ENCODE measurements at places on chromosomes 2 and 18.
A peak's percentile ranks its signal among the peaks of the same experiment; 100 is the strongest.

DNA sequence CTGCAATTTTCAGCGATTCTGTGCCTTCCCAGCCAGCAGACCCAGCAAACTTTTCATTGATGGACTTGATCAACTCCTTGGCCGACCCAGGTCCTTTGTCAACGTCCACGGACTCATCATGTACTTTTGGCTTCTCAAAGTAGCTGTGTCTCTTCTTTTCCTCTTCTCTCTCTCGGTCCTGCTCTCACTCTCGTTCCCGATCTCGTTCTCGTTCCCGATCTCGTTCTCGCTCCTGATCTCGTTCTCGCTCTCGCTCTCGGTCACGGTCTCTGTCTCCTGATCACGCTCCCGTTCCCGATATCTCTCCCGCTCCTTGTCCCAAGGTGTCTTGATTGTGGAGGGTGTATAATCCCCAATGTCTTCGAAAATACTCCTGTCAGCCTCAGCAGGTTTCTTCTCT lies 219.5 kb upstream of the FANCL start:
- no peak for DNase-seq

DNA sequence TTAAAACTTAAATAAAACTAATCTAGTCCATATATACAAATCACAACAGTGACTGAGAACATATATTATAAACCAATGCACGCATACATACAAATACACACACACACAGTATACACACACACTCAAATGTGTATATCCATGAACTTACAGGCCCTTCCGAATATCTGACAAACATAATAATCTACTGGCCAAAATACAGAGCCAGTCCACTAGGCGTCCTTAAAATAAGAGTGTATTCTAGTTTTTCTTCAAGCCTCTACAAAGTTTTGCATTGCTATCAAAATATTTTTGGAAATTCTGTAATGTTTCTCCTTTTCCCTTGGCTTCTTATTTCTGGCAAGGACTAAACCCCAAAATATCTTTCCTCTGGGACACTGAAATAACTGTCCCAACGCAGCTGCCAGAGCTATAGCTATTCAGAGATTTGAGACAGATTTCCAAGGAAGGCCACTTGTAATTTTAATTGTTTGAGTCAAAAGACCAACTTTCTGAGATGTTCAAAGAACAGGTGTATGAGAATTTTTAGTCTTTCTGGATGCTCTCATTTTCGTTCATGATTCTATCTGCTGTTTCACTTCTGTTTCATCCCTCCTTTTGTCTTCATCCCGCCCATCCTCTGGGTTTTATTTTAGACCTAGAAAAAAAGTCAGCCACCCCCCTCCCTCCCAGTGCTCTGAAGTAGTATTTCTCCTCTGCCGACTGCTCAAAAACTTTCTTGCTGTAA lies 24.1 kb upstream of the SP3 start:
- no peak for DNase-seq

GRCh38 chr2:107932979-107933378 lies 53.3 kb upstream of the SLC5A7 start:
- DNase-seq: no peak

- DNase-seq: no peak
These were observed 116.8 kb downstream of the MSH2 start for GRCh38 chr2:47519604-47520301.

DNA sequence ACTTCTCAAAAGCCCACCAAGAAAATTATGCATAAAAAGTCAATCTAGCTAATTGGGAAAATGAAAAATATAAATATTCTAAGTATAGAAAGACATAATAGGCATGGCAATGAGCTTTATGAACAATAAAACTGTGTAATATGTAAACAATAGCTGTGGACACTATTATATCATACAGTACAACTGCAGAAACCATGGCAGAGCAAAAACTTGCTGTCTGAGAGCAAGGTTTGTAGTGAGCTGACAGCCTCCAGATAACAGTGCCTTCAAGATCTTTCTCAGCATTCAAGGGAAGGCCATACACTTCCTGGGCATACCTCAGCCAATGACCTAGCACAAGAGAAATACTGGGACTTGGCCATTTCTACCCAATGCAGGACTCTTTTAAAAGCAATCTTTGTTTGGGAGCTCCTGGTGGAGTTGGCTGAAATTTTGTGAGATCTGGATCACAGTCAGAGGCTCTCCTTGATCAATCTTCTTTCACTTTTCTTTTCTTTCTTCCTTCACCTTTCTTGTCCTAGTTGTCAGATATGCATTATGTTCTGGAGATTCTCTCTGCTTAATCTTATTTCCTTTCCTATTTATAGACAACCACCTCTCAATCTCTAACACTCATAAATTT lies 427.2 kb upstream of the UBE2E3 start:
- DNase-seq: no peak

DNA sequence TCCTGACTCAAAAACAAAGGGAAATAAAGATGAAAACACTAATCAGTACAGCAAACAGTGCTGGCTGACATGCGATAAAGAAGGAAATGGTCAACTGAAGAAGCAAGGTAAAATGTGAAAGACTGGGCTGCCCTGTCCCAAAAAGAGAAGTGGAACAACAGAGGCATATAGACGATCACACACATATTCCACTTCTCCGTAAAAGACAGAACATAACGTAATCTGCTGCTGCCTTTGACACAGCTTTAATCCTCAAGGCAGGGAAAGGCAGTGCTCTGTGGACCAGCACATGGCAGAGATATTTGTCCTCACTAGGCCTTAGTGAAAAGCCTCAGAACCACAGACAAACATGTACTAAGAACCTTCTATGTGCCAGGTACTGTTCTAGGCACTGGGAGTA lies 24.3 kb upstream of the REL start:
- no peak for DNase-seq

- DNase-seq: no peak
These were observed 101.1 kb upstream of the LPIN2 start for GRCh38 chr18:3114026-3114425.

DNA sequence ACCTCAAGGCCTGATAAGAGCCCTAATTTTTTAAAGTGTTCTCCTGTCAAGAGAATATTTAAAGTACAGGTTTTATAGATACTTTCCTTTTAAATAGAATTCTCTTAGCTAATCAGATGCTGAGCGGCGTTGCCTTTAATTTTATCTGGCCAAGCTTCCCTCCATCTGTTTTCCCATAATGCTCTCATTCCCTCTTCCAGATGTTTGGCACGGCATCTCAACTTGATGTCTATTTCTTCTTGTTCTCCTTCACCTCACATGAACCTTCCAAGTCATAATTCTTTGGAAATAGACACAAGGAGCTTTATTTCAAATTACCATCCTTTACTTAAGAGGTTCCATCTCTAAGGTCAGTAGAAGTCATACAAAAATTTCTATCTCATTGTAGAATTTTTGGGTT lies 76.1 kb upstream of the CPO start:
- DNase-seq: no peak

- DNase-seq: no peak
These were observed 142.2 kb downstream of the SP3 start for GRCh38 chr2:173822889-173823542.

DNA sequence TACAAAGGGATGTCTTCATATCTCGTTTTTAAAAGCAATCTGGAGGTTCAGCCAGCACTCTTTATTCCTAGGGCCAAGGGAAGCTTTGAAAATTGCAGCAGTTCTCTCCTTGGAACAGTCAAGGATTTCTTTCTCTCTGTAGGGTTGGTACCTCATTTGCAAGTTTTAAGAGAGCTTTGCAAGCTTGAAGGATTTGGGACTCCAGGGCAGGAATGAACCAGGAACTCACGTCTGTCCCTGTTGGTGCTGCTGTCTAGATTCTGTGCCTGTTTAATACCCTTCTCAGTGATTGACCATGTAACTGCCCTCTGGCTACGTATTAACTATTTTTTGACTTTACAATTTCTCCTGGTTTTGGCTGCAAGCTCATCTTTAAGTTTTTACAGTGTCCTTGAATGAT lies 262.5 kb upstream of the ST6GAL2 start:
- no peak for DNase-seq

GRCh38 chr2:240793313-240794177 lies 26.5 kb downstream of the KIF1A start:
- no peak for DNase-seq

DNA sequence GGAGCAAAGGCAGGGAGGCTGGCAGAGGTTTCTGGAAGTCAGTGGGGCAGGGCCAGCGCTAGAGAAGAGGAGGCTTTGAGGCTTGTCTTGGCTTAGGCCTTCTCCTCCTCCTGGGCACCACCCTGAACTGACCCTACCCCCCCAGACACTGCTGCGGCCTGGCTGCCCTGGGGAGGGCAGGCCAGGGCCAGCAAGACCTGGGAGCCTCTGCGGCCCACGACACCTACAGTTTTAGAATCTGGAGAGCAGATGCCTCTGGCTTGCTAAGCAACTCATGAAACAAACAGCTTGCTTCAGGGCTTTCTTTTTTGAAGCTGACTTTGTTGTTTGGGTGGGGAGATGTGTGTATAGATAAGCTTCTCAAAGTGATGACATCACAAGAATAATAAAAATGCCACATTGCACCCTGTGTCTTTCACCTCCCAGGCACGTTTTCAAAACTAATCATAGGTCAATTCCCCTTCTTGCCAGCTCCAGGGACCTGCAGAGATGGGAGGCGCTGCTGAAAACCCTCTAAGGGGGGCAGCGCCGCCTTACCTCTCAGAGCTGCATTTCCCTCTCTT lies 46.2 kb upstream of the SMAD7 start:
- DNase-seq: peak; percentile 48

DNA sequence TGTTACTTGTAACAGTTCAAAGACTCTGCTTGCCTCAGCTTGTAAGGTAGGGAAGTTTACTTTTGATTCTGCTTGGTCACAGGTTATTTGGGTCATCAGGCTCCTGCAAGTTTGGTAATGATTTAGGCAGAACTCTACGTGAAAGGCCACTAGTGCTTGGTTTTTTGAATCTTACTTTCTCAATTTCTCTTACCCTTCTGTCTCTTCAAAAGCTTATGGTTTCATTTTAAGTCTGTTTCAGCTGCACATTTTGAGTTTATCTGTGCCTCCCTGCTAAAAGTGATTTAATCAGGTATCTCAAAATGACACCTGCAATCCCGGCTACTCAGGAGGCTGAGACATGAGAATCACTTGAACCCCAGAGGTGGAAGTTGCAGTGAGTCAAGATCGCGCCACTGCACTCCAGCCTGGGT lies 26.3 kb upstream of the MOCOS start:
- no peak for DNase-seq

DNA sequence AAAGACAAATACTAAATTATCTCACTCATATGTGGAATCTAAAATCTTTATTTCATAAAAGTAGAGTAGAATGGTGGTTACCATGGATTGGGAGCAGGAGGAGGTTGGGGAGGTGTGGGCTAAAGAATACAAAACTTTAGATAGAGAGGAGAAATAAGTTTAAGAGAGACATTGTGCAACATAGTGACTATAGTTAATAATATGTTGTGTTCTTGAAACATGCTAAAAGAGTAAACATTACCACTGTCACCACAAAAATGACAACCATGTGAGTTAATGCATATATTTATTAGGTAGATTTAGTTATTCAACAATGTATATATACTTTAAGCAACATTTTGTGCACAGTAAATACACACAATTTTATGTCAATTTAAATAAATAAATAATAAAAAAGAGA lies 128.5 kb upstream of the COL3A1 start:
- no peak for DNase-seq

GRCh38 chr18:26448714-26449159 lies 99.6 kb downstream of the KCTD1 start:
- DNase-seq: no peak

DNA sequence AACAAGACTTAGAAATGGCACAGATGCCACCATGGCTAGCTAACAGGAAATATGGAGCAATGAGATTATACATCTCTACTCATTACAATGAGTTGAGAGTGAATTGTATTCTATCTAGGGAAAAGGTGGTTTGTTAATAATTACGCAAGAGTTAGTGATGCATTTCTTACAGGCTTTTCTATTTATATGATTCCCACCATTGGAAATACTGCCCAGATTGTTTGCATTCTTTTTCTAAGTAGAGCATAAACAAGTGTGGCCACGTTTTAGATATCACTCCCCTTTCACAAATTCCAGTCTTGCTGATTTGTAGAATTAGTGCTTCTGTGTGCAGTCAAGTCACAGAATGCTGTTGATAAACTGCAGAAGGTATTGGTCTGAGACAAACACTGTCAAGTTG lies 56.6 kb downstream of the ZNF804A start:
- DNase-seq: no peak

DNA sequence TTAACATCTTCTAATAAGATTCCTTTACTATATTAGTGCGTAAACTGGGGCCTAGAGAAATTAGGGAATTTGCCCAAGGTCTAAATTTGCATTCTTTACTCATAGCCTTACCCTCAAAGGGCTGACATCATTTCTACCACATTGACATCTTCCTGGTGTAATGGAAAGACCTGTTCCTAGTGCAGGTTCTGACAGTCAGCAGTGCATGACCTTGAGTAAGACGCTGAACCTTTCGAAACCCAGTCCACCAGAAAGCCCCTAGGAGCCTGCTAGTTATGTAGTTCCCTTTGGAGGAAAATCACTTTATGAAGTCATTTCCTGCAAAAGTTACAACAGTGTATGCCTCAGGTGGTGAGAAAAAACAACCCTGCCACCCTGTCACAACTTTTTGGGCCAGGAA lies 388.3 kb downstream of the TNS1 start:
- no peak for DNase-seq

- no peak for DNase-seq
These were observed 16.0 kb upstream of the RPE start for GRCh38 chr2:209986415-209986814.

- DNase-seq: no peak
These were observed 87.4 kb downstream of the GAREM1 start for GRCh38 chr18:32383050-32383819.

- no peak for DNase-seq
These were observed 2.0 kb downstream of the RAPH1 start for GRCh38 chr2:203532957-203533658.

DNA sequence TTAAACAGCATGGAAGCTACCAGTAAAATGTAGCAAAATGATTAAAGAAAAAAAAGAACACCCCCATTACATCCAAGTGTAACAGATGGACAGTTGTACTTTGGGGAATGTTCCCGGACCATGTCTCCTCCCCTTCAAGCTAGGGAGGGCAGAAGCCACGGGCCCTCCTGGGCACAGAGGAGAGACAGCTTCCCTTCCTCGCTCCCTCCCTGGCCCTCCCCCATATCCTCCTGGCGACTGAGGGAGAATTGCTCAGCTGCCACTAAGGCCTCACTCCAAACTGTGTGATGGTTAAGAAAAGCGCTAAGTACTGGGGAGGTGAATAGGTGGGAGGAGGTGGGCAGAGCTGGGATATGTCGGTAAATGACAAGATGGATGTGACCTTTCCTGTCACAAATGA lies 358.0 kb downstream of the HRH4 start:
- DNase-seq: no peak

Data from activated T-cell treated with anti-CD3 and anti-CD28 coated beads, Interleukin-2, amount 50 U/mL, for 1 hour (primary cell).